ENCODE measurements at places on chromosomes 12 and 14.

GRCh38 chr12:3055704-3056467, 21.3 kb upstream of the TSPAN9 start:
- H3K27me3 ChIP-seq: peaks cover 57% of the 10 kb centered on the region
- H3K4me3 ChIP-seq: no peak overlapping the region
- H3K36me3 ChIP-seq: no peaks in the 10 kb centered on the region
- H3K27ac ChIP-seq: no peak overlapping the region
- no peaks in the 10 kb centered on the region for H3K4me1 ChIP-seq

DNA sequence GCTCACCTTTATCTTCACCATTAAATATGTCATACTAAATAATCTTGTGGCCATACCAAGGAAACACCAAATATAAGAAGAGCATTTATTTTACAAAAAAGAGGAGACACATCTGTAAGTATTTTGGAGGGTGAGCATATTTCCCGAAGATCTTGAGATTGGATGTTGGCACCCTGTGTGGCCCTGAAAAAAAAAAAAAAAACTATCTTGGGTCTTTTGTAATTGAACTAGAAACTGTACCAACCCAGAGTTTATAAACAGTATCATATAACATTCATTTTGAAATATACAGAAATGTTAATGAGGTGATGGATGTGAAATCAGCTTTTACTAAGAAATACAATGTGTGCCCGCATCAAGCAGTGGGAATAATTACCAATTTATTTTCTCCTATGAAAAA, 104.0 kb upstream of the FRMD6 start:
- no peak overlapping the region for H3K4me3 ChIP-seq
- H3K27ac ChIP-seq: no peak overlapping the region
- no peak for ATAC-seq
- H3K36me3 ChIP-seq: no peaks in the 10 kb centered on the region
- peaks cover 4% of the 10 kb centered on the region for H3K27me3 ChIP-seq

- H3K27ac ChIP-seq: no peak overlapping the region
- H3K4me3 ChIP-seq: no peak overlapping the region
- H3K36me3 ChIP-seq: no peaks in the 10 kb centered on the region
- H3K27me3 ChIP-seq: no peaks in the 10 kb centered on the region
- H3K4me1 ChIP-seq: no peaks in the 10 kb centered on the region
Measured at GRCh38 chr12:80491166-80491565, 47.1 kb downstream of the PTPRQ start.

DNA sequence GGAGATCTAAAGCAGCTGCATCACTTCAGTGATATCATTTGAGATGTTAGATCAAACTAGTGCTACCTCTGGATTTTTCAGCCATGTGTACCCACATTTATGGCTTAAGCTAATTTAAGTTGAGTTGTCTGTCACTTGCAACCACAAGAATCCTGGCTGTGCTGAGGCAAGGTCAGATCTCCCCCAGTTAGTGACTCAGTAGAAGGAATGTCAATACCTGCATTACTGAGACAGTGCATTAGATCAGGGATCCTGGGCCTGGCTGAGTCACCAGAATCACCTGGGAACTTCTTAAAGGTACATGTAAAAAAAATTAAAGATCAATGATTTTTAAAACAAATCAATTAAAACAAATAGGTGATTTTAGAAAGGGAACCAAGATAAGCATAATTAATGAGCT, 84.6 kb upstream of the GRIN2B start:
- no peak overlapping the region for H3K27ac ChIP-seq
- no peaks in the 10 kb centered on the region for H3K27me3 ChIP-seq
- no peak overlapping the region for H3K4me3 ChIP-seq
- no peaks in the 10 kb centered on the region for H3K36me3 ChIP-seq
- H3K4me1 ChIP-seq: no peaks in the 10 kb centered on the region
- no peak for ATAC-seq

DNA sequence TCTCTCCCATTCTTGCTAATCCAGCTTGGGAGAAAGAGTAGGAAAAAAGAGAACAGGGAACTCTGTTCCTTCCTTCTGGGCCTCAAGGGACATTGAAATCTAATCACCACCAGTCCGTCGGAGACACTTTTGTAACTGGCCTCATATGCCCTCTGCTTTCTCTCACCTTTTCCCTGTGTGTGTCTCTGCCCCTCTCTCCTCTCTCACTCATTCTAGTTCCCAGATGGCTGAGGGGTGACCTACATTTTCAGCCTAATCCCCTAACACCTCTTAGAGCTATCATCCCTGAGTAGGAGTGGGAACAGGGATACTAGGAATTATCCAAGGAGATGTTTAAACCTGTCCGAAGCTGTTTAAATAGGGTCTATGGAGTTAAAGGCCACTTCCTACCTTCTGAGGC, 8.9 kb upstream of the PCK2 start:
- H3K4me3 ChIP-seq: no peak overlapping the region
- H3K27ac ChIP-seq: no peak overlapping the region
- no peak for ATAC-seq

- peaks cover 12% of the 10 kb centered on the region for H3K4me1 ChIP-seq
- ATAC-seq: no peak
- H3K27ac ChIP-seq: no peak overlapping the region
- H3K27me3 ChIP-seq: no peaks in the 10 kb centered on the region
Measured at GRCh38 chr12:8722286-8722800, 24.6 kb downstream of the RIMKLB start.

DNA sequence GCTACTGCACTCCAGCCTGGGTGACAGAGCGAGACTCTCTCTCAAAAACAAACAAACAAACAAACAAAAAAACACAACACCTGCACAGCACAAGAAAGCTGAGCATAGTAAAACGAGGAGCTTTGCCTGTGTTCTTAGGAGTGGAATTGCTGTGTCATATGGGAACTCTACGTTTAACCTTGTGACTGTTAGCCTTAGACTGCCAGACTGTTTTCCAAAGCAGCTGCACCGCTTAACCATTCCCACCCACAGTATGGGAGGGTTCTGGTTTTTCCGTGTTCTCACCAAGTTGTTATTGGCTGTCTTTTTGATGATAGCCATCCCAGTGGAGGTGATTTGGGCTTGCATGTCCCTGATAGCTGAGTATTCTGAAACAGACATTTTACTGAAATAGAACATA, 9.2 kb downstream of the WNT5B start:
- no peak for ATAC-seq
- H3K27me3 ChIP-seq: peaks cover 30% of the 10 kb centered on the region
- no peak overlapping the region for H3K27ac ChIP-seq
- peaks cover 10% of the 10 kb centered on the region for H3K4me1 ChIP-seq
- peaks cover 4% of the 10 kb centered on the region for H3K36me3 ChIP-seq
- H3K4me3 ChIP-seq: no peak overlapping the region

DNA sequence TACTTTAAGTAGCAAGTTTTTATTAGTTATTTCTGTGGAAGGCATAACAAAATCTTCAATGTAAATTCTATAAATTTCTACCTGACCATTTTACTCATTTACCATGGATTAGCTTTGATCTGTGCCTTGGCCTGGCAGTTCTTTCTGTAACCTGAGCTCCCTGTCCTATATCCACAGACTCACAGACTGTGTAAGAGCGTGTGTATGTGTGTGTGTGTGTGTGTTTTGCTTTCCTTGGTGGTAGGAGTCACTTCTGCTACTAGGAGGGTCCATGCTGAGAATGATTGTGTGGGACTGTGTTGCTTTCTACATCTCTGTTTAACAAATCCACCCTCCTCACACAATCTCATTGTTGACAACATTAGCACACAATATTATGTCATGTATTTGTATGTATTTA, 221.2 kb upstream of the PELI2 start:
- no peak overlapping the region for H3K27ac ChIP-seq
- H3K36me3 ChIP-seq: no peaks in the 10 kb centered on the region
- H3K27me3 ChIP-seq: no peaks in the 10 kb centered on the region
- no peaks in the 10 kb centered on the region for H3K4me1 ChIP-seq
- no peak for ATAC-seq

DNA sequence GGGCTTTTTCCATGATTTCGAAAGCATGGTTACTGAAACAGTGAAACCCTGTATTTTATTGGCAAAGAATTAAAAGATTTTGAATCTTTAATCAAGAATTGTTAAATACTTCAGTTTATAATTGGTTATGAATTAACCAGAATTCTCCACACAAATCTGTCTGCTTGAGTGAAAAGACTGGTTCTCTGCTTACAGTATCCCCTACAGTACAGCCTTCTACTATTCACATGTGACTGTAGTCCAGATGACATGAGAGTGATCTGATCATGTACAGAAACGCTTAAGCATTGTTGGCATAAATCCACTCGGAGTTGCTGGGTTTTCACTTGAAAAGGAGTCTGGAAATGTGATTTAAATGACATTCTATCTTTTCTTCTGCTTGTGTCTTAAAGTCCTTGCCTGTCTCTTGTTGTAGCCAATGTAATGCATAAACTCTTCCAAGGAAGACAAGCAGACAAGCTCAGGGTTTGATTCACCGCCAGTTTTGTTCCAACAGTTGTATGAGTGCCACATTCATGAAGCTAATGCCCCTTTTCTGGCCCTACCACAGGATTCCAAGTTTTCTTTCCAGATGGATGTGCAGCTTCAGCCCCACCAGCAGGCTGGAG, 222.0 kb upstream of the LRIG3 start:
- no peaks in the 10 kb centered on the region for H3K27me3 ChIP-seq
- no peak overlapping the region for H3K4me3 ChIP-seq
- H3K4me1 ChIP-seq: no peaks in the 10 kb centered on the region
- H3K36me3 ChIP-seq: no peaks in the 10 kb centered on the region

- no peaks in the 10 kb centered on the region for H3K27me3 ChIP-seq
- H3K4me3 ChIP-seq: no peak overlapping the region
- H3K4me1 ChIP-seq: no peaks in the 10 kb centered on the region
- no peaks in the 10 kb centered on the region for H3K36me3 ChIP-seq
- no peak for ATAC-seq
Measured at GRCh38 chr12:83629931-83630330, 943.2 kb downstream of the TMTC2 start.

DNA sequence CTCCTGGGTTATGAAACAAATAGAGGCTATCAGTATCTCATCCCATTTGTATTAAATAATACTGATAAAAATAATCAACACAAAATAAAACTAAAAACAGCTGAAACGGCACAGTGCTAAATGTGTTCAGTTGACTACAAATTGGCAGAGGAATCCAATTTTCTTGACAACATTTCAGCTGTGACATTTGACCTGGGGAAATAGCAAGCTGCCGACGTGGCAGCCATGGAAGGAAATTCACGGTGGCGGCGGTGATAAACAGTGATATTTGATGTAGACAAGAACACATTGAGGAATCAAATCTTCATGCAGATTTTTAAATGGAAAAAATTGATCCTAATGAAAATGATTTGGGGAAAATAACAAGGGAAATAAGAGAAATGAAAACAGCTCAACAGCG, 159.1 kb upstream of the RTL1 start:
- peaks cover 4% of the 10 kb centered on the region for H3K27me3 ChIP-seq
- H3K4me3 ChIP-seq: no peak overlapping the region
- no peaks in the 10 kb centered on the region for H3K4me1 ChIP-seq
- ATAC-seq: no peak
- no peak overlapping the region for H3K27ac ChIP-seq

GRCh38 chr14:30657606-30658163, 35.6 kb downstream of the SCFD1 start:
- ATAC-seq: no peak
- peaks cover 5% of the 10 kb centered on the region for H3K4me1 ChIP-seq
- H3K27ac ChIP-seq: no peak overlapping the region

DNA sequence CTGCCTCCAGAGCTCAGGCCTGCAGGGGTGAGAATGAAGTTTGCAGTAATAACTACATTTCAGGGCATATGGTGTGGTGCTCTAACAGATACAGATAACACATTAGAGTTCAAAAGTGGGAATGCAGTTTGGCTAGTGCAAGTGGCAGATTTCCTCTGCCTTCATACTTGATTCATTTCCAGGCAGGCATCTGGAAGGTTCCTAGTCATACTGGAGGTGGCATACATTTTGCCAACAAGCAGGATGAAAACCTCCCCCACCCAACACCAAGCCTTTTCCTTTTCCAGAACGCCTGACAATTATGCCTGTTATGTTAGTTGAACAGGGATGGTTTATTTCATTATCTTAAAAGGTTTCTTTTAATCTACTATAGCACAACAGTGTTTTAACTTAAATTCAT, 24.3 kb downstream of the VTI1B start:
- no peak for ATAC-seq
- H3K36me3 ChIP-seq: peaks cover 41% of the 10 kb centered on the region
- no peaks in the 10 kb centered on the region for H3K4me1 ChIP-seq

GRCh38 chr12:49059045-49059298, 1.6 kb downstream of the KMT2D start:
- H3K4me1 ChIP-seq: peaks cover 68% of the 10 kb centered on the region
- H3K27me3 ChIP-seq: no peaks in the 10 kb centered on the region
- H3K4me3 ChIP-seq: peak overlapping the region; percentile 86
- ATAC-seq: no peak

- no peak overlapping the region for H3K4me3 ChIP-seq
- H3K27ac ChIP-seq: no peak overlapping the region
- ATAC-seq: no peak
- H3K36me3 ChIP-seq: peaks cover 25% of the 10 kb centered on the region
Measured at GRCh38 chr14:73997944-73998447, 21.1 kb downstream of the ENTPD5 start.

GRCh38 chr14:58129208-58129607, 22.8 kb downstream of the ARMH4 start:
- H3K27ac ChIP-seq: no peak overlapping the region
- H3K27me3 ChIP-seq: no peaks in the 10 kb centered on the region
- no peaks in the 10 kb centered on the region for H3K4me1 ChIP-seq
- no peak overlapping the region for H3K4me3 ChIP-seq
- no peaks in the 10 kb centered on the region for H3K36me3 ChIP-seq
- no peak for ATAC-seq

DNA sequence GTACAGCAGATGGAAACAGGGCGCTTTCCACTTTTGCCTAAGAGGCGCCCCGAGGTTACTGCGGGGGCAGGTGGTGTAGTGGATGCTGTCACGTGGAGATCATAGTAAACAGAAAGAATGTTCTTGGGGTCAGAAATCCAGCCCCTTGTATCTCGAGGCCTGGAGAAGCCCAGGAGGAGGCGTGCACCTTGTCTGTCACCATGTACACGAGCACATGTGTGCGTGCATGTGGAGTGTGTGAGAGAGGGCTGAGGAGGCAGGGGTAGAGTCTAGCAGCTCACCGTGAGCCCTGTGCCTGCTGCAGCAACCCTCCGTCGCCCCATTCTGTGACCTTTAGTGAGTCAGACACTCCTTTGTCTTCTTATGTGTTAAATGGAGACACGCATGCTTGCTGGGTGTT, 59.0 kb downstream of the CACNA1C start:
- no peak for ATAC-seq
- no peak overlapping the region for H3K27ac ChIP-seq
- H3K4me3 ChIP-seq: no peak overlapping the region
- H3K4me1 ChIP-seq: no peaks in the 10 kb centered on the region
- H3K27me3 ChIP-seq: peaks cover 8% of the 10 kb centered on the region

- H3K27me3 ChIP-seq: no peaks in the 10 kb centered on the region
- H3K27ac ChIP-seq: no peak within 1 kb of the TSS
- no peak within 1 kb of the TSS for H3K4me3 ChIP-seq
- peaks cover 6% of the 10 kb centered on the region for H3K4me1 ChIP-seq
- no peaks in the 10 kb centered on the region for H3K36me3 ChIP-seq
Measured at GRCh38 chr14:20683891-20684661, at the start of gene RNASE4. Gene RNASE4 (plus strand): TSS chr14:20684560. CDS start chr14:20699372, 14,812 bp downstream.

GRCh38 chr12:78407722-78408121, 456.9 kb upstream of the SYT1 start:
- ATAC-seq: no peak
- no peaks in the 10 kb centered on the region for H3K4me1 ChIP-seq
- H3K36me3 ChIP-seq: no peaks in the 10 kb centered on the region
- no peak overlapping the region for H3K4me3 ChIP-seq
